Stimulated activated CD8-positive, alpha-beta memory T cell treated with anti-CD3 and anti-CD28 coated beads, Interleukin-4, amount 100 ng/mL, for 4 hours (primary cell): ENCODE measurements at places on chromosomes 4 and X.

GRCh38 chrX:17298564-17298963 lies 76.4 kb upstream of the NHS start:
- no peak for DNase-seq

- no peak for DNase-seq
These were observed 4.0 kb downstream of the TRPC5 start for GRCh38 chrX:112078606-112079005.

- DNase-seq, result no peak
These were observed 43.2 kb downstream of the GSTCD start for GRCh38 chr4:105751718-105752299.

DNA sequence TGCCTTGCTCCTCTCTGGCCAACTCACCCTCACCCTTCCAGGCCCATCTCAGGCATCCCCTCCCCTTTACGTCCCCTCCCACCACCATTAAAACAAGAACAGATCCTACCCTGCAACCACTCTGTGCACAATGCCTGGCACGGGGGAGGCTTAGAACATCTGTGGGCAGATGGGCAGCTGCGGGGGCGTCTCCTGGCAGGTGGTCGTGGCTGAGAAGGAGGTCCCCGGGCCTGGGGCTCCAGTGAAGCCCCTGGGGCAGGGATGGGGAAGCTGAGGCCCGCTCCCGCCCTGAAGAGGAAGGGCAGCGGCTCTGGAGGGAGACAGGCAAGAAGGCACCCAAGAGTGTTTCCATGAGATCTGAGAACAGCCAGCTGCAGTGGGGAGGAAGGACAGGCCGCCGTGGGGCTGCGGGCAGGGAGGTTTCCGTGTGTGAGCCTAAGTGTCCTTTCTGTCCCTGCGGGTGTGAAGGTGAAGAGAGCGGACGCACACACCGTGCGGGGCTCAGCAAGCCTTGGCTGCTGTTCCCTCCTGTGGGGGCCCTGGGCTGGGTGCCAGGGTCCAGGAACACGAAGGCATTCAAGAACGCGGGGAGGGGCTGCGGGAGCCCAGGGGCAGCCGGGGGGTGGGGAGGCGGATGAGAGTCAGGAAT lies 7.8 kb upstream of the TBC1D14 start:
- no peak for DNase-seq

- DNase-seq, result no peak
These were observed 60.4 kb upstream of the PLAC8 start for GRCh38 chr4:83174844-83175414.

DNA sequence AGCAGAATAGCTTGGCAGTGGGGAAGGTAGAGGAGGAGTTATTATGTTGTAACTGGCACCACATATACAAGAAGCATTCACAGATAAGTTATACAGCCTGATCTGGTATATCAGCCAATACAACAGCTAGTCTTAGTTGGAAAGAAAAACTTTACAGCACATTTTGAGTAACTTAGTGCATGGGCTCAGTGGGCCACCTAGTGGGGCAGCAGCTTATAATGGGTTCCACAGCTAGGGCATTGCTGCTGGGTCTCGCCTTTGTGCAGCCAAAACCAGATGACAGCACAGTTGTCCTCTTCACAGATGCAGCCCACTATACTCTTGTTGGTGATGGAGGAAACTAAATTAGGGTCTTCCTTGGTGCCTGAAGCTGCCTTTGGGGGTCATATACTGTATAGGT lies 448.1 kb upstream of the RASGEF1B start:
- no peak for DNase-seq

DNA sequence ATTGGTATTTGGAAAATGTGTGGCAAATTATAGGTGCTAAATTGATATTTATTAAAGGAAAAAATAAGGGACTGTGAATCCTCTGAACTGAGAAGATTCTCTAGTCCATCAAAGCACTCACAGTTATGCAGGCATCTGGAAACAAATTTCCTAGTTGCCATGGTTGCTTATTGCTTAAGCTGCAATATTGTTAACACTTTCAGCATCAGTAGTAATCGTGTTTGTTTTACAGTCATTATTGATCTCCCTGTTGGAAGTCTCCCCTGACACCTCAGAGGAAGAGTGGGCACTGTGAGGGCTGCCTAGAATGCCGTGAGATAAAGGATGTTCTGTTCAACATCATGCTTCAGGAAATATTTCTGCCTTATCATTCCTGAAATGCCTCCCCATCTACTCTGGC lies 2004.3 kb upstream of the ADGRL3 start:
- DNase-seq, result no peak

DNA sequence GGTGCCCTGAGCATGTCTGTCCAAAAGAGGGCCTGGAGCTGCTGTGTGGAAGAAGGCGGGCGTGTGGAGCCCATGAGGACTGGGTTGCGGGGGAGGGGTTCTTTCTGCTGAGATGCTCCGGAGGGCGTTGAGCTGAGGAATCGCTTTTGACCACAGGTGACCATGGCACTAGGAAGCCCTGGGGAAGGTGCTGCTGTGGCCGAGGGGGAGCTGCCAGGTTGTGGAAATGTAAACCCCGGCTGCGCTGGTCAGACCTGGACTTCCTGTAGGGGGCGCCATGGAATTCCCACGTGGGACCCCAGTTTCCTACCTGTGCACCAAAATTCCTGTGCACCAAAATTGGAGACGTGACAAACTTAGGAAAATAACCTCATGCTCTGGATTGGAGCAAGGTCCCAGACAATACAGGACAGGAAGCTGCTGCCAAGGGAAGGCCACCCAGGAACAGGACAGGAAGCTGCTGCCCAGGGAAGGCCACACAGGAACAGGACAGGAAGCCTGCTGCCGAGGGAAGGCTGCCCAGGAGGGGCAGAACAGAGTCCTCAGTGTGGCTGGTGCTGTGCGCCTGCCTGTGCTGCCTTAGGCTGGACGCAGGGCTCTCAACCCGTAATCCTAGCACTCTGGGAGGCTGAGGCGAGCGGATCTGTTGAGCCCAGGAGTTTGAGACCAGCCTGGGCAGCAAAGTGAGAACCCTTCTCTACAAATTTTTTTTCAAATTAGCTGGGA lies 28.4 kb upstream of the UVSSA start:
- DNase-seq, result no peak

GRCh38 chr4:6987588-6987961 lies 55.6 kb upstream of the TADA2B start:
- DNase-seq, result no peak

GRCh38 chr4:168441412-168441811 lies 38.9 kb downstream of the DDX60L start:
- no peak for DNase-seq

- DNase-seq, result no peak
These were observed 31.8 kb upstream of the ARSD start for GRCh38 chrX:2960861-2961515.

DNA sequence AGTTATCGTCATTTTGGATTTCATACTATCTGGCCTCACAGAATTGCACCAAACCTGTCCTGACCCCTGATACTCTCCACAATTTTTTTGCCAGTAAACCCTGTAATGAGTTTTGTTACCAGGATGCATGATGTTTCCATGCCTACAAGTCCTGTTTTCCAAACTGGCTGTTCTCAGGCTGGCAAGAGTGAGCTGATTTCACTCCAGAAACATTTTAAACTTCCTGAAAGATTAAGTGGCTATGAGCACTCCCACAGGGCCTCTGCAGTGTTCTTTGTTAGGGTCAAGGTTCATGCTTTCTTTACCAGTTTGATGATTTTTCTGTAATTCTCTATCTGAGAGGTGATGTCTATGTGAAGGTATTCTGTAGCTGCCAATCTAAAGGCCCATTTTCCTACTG lies 31.7 kb upstream of the PDLIM3 start:
- DNase-seq, result no peak
